ENCODE measurements at places on chromosomes 11 and 22.

DNA sequence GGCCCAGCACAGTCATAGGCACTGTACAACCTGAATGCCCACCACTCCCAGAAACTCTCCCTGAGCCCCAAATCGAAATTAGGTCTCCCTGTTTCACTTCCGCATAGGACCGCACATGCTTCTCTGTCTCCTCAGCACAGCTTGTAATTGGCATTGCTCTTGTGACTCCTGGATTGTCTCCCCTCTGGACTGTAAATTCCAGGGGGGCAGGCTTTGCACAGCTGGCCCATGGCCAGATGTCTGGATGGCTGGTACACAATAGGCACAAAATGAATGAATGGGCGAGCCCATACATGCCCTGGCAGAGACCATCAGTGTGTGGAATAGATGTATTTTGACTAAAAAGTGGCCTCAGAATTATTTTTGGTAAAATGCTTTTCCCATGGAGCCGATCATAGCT, 63.3 kb upstream of the PHF21B start:
- no peak for DNase-seq

DNA sequence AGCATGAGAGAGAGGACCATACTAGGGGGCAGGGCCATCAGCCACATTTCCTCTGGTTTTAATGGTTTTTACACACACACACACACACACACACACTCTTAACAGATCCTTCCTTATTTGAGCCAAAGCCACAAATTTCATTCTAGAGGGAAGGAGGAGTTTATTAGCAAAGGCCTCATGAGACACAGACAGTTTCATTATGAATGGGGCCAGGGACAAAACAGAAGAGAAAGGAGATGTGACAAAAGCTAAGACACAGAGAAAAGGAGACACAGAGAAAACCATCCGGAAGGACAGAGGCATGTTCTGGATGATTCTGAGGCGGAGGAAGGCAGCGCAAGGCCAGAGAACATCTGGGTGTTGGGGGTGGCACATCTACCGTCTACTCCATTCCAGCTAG, 32.2 kb upstream of the ARFGAP3 start:
- DNase-seq = no peak

GRCh38 chr11:79668575-79668974, 227.7 kb upstream of the TENM4 start:
- DNase-seq = no peak

- no peak for DNase-seq
Measured at GRCh38 chr11:129035244-129035643, 92.6 kb upstream of the TP53AIP1 start.

GRCh38 chr11:100970283-100971164, 159.1 kb downstream of the PGR start:
- no peak for DNase-seq

DNA sequence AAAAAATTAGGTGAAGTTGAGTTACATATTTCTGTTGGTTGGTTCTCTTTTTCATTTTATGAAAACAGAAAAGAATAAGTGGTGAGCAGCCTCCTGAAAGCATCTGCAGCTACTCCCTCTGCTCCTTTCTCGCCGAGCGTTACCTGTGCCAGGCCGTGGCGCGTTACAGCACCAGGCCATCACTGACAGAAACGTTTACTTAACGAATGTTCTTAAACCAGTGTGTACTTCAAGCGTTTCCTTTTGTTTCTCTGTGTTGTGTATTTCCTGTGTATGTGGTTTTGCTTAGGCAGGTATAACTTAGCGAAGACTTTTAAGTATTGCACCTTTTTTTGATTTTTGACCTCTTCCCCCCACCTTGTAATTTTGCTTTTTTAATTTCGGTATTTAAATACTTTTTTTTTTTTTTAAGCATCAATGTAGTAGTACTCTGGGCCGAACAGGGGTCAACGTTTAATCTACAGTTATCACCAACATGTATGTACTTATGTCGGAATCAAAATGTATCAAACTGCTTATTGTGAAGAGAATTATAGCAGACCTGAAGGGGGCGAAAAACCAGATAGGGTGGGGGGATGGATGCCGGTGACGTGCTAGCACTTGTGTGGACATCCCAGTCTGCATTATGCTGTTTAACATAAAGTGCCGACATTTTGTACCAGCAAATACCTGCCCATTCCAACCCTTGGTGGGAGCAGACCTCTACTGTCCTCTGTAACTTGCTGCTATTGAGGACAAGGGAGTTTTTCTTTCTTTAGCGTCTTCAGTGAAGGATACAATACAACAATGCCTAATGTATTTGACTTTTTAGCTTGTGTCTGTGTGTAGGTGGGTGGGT, 21.6 kb upstream of the ADSL start:
- DNase-seq = peak; percentile 73

GRCh38 chr22:33860386-33860785, 59.9 kb downstream of the LARGE1 start:
- no peak for DNase-seq

GRCh38 chr22:28208036-28208435, 289.0 kb upstream of the PITPNB start:
- no peak for DNase-seq

- DNase-seq = no peak
Measured at GRCh38 chr11:14645015-14645912, 1.7 kb downstream of the PDE3B start.

DNA sequence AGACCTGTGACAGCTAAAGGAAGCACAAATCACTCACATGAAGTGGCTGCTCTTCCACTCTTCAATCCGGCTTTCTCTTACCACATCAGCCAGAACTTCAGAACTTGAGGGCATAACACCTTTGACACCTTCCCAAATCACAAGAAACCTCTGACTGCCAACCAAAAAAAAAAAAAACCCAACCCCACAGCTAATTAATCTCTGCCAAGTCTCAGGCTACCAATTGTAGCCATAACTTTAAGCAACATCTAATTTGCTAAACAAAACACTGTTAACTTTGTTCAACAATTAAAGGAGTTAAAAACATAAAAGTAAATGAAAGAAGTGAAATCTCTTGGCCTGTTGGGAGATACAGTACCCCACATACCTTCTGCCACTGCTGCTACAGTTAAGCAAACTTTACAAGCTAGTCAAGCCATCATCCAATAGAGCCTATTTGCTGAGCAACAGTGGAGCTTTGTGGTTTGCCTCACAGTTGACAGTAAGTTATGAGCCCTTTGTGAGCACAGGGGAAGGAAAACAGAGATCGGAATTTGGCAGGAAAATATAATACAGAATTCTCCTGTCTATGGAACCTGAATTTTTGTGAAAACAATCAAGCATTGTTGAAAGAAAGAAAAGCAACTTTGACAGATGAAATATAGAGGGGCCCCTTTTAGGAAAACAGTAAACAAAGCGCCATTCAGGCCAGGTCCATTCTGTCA, at the start of gene SOX6:
TSS of gene SOX6 (minus strand) at position 490 of the 704 bp plus-strand sequence. CDS start 15,298 bp downstream, outside the sequence.
- no peak for DNase-seq

DNA sequence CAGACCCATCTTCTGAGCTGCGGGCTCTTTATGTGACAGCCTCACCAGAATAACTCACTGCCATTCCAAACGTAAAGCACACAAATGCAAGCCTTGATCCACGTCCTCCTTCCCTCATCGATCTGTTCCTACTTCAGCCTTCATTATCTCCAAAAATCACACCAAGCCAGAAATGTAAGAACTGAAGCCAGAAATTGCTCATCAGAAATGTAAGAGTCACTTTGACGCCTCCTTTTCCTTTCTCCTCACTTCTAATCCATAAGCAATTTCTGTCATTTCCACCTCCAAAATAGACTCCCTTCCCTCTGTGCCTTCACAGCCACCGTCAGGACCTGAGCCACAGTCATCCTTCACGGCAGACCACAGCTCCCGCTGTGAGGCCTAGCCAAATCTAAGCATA, 387.3 kb upstream of the B3GAT1 start:
- DNase-seq = no peak

GRCh38 chr11:2166091-2166851, 5.3 kb upstream of the INS start:
- peak; percentile 76 for DNase-seq

All from activated CD8-positive, alpha-beta memory T cell treated with anti-CD3 and anti-CD28 coated beads for 24 hours (primary cell).